AG08396 (cell line): ENCODE measurements at places on chromosomes 7 and 10.

GRCh38 chr10:128734161-128734560 is 607.9 kb upstream of the MKI67 start:
- no peak for DNase-seq

DNA sequence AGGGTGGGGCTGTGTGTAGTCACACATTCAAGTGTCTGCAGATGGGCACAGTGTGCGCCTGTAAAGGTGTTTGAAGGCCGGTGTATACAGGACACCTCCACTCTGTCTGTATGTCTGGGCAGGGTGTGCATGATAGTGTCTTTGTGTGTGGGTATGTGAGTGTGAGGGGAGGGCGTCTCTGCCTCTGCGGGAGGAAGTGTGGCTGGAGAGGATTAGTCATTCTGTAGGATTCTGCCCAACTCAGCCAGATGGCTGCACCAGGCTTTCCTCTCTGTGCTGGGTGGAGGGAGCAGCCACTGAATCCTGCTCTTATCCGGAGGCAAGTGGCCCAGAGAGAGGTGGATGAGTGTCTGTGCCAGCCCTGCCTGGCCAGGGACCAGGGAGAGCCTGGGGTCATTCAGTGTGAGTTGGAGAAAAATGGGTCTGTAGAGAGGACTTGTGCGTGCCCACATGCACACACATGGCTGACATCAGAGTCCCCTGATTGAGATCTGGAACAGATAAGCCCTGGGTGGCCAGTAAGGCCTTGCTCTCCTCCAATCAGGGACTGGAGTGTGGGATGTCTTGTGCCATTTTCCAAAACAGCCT is 1.7 kb downstream of the SFXN3 start:
- peak; percentile 84 for DNase-seq

DNA sequence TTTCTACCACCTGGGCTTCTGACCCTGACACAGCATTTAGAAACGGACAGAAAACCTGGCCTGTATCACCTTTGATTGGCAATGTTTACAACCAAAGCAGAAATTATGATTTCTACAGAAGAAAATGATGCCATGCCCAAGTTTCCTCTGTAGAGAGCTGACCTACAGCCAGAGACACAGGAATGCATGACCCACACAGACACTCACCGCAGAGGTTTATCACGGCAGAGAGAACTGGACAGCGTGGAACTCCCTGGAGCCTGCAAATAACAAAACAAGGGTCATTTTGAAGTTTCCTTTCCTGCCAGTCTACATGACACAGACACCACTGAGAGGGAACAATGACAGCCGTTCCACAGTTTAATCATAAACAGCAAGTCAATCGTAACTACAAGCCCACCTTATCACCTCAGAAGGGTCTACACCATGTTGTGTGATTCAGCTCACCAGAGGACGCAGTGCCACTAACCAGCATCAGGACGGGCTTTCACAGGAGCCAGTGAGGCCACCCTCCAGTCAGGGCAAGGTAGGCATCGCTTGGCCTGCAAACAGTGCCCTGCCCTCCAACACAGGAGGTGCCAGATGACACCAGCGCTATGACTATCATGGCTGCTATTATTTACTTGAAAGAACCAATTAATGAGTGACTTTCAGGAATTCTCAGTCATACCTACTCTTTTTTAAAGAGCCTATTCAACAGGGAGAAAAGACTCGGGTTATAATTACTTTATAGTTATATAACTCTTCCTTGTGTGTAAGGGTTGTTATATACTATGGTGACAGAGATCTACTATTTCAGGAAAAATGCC is 139.9 kb downstream of the TNS3 start:
- DNase-seq = no peak

- no peak for DNase-seq
These were observed 133.4 kb upstream of the ABCB5 start for GRCh38 chr7:20482071-20482470.

DNA sequence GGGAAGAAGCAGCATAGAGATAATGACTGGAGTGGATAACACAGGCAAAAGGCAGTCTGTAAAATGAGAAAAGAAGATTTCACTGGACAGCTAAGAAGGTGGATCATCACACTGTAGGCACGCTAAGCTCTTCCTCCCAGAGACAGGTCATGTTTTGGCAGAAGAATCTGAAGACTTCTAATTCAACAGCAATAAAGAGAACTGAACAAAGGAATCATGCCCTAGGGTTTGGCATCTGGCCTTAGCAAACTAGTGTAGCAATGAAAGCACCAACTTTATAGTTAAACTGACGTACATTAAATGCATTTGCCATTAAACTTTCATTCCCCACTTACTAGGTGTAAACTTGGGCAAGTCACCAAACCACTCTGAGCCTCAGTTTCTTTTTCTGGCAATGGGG is 84.4 kb upstream of the SEM1 start:
- no peak for DNase-seq
